Mesenteric fat pad (tissue), 1 donor: ENCODE measurements at places on chromosomes 11 and 22. TPM values are rescaled to one million over a fixed set of nuclear protein-coding genes. Genes with fewer than 3 reads are reported as not detected.
A peak's percentile ranks its signal among the peaks of the same experiment; 100 is the strongest.

GRCh38 chr11:89275966-89276365 is 98.3 kb downstream of the TYR start:
- DNase-seq, result no peak

DNA sequence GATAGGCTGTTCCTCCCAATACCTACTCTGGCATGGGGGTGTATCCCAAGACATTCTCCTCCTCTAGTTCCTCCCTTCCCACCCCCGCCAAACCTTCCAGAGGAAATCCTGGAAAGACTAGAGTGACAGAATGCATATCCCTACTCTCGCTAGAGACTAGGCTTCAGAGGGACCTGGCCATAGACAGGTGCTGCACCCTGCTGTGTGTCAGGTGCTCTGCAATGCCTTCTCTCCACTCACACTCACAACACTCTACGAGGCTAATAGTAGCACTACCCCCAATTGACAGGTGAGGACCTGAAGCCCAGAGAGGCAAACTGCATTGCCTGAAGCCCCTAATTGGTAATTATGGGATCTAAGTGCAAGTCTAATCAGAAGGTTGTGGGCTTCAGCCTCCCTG is 46.2 kb upstream of the LMO1 start:
- DNase-seq, result no peak

DNA sequence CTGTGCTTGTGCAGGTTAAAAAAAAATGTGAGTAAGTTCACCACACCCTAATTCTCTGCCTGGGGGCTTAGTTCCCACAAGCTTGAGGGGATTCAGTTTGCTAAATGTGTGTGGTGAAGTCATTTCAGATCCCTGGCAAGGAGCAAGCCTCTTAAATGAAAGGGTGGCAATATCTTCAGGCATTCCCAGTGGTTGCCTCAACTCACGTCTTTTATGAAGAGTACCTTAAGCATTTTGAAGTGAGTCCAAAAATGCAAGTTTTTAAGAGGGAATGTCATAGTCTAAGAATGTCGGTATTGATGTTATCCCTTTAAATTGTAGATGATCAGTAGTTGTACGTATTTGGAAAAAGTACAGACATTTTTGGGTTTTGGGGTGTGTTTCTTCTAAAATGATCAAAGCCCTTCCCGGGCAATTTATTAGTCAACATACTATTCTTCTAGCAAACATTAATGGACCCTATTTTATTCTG is 4.9 kb downstream of the TCP11L1 start:
- DNase-seq, result no peak

DNA sequence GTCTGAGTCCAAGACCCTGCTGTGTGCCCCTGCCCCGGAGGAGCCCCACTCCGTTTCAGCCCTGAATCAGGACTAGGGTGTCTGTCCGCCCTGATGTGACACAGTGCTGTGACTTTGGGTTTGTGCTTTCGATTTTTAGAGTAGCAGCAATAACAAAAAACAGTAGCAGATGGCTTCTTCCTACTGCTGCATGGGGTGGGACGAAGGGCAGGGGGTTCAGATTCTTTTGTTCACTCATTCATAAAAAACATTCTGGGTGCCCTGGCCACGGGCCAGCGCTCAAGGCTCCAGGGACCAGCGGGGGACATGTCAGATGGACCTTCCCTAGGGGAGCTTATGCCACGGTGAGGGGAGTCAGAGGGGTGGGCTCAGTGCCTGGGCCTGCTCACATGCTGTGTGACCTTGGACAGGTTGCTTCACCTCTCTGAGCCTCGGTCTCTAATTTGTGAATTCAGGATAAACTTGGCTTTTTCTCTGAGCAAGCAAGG is 24.6 kb upstream of the PRR5 start:
- DNase-seq, result no peak

DNA sequence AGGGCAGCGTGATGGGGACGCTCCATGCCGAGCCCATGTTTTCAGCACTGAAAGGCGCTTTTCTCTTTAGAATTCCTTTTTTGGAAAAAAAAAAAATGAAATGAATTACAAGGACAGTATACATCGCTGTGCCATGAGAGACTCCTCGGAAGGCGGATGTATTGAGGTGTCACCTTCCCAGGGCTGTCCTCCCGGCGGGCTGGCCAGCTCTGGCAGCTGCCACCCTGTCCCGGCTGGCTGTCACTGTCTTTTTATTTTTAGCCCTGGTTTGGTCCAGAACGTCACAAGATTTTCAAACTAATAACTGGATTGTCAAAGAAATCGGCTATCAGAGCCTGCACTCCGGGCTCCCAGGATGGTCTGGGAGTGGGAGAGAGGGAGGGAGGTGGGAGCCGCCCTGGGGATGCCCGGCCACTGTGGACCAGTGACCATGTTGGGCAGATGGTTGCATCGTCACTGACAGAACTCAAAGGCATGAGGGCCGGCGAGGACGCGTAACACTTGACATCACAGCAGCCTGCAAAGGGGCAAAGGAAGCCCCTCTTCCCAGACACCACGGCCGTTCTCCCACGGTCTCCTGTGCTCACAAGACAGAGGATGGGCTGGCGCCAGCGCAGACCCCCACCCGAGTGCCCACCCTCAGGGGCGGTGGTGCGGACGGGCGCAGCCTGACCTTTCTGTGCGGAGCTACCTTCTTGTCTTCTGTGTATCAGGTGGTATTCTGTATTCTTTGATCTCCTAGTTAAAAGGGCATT is 392.9 kb downstream of the TBC1D22A start:
- DNase-seq, result no peak

DNA sequence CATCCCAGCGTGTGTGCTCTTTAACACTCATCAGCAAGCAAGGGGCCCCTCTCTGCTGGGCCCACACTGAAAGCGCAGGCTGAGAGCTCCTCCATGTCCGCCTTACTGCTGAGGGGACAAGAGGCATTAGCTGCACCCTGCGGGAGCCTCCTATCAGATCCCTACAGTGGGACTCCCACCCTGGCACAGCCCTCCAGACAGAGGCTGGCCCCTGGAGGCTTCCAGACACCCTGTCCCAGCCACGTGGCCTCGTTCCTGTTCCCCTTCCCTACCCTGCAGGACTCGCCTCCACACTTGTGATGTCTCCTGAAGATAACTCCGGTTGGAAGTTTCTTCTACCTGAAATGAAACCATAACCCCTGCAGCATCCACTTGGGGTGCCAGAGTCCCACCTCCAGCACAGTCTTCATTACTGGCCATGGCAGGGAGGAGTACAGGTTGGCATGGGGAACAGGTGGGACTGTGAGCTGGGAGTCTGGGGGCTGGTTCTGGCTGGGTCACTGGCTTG is 5.0 kb upstream of the SH3BP1 start:
- DNase-seq, result no peak

DNA sequence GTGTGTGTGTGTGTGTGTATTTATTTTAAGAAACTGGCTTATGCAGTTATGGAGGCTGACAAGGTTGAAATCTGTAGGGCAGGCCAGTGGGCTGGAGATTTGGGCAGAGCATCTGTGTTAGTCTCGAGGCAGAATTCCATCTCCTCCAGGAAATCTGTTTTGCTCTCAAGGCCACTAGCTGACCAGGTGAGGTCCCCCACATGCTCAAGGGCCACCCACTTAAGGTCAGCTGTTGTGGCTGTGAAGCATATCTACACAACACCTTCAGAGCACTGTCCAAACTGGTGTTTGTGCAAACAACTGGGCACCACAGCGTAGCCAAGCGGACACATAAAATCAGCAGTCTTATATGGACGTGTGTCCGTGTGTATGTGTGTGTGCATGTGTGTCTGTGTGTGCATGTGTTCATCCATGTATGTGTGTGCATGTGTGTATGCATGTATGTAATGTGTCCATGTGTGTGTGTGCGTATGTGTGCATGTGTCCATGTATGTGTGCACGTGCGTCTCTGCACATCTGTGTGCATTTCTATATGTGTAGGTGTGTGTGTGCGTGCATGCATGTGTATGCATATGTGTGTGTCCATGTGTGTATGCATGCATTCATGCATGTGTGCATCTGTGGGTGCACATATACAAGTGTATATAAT is 400.9 kb downstream of the BRD1 start:
- peak; percentile 33 for DNase-seq

- no peak for DNase-seq
These were observed 79.9 kb downstream of the MIAT start for GRCh38 chr22:26737262-26737661.

- DNase-seq, result no peak
These were observed 1290.9 kb downstream of the BRD1 start for GRCh38 chr22:48536541-48537342.

GRCh38 chr22:50625131-50625567 is 2.8 kb downstream of the ARSA start:
- DNase-seq, result peak; percentile 86

- DNase-seq, result no peak
These were observed 43.7 kb downstream of the CADM1 start for GRCh38 chr11:115460512-115460911.

DNA sequence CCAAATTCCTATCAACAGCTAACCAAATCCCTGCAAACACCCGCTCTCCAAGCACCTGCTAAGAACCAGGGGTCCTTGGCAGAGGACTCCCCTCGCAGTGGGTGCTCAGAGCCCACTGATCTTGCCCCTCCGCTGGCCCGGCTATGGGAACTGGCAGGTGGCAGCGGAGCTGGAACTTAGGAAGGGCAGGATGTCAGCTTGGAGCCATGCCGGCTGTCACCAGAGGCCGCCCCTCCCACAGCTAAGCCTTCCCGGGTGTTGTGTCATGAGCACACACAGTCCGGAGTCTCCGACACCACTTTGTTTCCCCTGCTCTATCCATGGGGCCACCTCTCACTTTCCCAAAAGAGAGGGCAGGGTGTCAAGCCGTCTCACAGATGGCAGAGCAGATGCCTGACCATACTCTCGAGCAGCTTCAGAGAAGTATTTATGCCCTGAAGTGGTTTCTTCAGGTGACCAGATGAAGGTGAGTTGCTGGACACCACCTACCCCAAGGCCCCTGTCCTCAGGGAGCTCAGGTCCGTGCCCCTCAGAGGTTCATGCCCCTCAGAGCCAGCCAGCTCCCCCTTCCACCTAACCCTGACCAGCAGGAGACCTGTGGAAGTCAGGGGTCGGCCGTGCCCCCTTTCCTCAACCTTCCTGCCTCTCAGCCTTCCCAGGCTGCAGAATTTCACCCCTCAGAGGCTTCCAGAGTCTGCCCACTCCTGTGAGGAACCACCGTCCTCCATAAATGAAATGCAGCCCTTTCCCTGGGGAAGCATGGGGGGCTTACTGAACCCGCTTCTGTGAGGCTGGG is 545.7 kb upstream of the B3GAT1 start:
- DNase-seq, result no peak

DNA sequence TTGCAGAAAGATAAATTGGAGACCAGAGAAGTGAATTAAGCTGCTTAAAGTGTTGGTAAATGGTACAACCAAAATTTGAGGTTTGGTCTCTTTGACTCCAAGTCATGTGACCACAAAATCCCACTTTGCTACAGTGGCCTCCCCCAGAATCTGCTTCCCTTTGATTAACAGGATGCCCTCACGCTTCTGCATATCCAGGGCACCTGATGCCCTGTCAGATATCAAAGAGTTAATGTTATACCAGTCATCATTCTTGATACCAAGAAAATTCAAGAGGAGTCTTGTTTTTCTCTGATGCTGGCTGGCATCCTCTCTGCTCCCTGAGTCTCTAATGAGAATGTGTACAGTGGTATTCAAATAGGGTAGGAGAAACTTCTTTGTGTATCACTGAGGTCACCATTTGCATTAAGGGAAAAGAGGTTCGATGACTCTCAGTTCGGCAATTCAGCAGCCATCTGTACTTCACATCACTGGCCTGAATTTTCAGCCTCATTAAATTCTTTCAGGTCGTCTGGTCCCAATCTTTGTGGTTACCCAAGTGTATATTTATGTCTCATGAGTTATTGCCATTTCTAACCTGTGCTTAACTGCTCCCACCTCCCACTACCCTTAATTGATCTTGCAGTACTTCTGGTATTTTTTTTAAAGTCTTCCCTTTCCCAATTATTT is 73.9 kb downstream of the BDNF start:
- DNase-seq, result no peak

GRCh38 chr22:50259302-50259701 is 2.2 kb downstream of the MAPK12 start:
- DNase-seq, result no peak

DNA sequence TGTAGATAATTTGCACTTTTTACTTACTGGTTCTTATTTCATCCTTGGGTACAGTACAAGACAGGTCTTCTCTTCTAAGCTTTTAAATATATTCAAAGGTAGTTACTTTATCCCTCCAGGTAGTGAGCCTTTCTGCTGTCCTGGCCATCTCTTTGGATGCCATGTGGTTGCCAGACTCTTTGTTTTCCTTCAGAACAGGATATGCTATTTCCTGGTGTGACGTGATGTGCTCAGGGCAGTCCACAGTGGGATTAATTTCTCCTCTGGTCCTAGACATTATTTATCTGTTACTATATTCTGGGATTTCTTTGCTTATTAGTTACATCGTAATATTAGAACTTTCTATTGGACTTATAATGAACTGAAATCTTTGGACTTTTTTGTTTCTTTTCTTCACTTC is 63.7 kb downstream of the PPP6R3 start:
- no peak for DNase-seq

- peak; percentile 2 for DNase-seq
These were observed 2.6 kb downstream of the ZNRF3 start for GRCh38 chr22:28885939-28886338.

DNA sequence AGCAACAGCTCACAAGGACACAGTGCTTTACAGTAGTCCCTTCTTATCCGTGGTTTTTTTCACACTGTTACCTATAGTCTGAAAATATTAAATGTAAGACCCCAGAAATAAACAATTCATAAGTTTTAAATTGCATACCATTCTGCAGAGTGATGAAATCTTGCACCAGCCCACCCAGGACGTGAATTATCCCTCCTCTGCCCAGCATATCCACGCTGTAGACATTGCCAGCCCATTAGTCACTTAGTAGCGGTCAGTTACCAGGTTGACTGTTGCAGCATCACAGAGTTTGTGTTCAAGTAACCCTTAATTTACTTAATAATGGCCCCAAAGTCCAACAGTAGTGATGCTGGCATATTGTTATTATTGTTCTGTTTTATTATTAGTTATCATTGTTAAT is 3.6 kb downstream of the CLTCL1 start:
- DNase-seq, result no peak

DNA sequence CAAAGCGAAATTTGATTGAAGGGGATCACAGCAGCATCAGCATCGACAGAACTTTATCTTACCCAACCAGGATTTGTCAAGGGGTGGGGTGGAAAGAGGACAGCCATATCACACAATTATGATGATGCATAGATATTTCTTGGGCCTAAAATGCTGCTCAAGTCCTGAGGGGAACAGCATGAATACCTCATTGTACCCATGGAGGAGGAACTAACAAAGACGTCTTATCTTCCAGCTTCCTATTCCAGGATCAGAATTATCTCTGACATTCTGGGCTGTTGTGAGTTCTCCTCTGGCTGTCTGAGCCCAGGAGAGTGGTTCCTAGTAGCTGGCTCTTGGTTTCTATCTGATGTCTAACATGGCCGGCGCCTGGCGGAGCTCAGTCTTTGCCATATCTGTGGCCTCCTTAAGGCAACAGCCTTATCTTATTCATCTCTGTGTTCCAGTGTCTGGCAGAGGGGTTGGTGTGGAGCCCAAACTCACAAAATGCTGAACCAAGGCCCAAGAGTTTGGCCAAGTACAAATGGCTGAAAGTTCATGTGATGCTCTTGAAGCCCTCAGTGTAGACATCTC is 68.2 kb upstream of the TIMP3 start:
- no peak for DNase-seq

FXYD6 gene
- 21.5 TPM for total RNA-seq

MMP7 gene
- 2.5 TPM for total RNA-seq

COA4 gene
- total RNA-seq, result 58.4 TPM

C11orf87 gene
- total RNA-seq, result not detected
